ENCODE measurements at places on chromosomes 2 and 18.
A peak's percentile ranks its signal among the peaks of the same experiment; 100 is the strongest.

DNA sequence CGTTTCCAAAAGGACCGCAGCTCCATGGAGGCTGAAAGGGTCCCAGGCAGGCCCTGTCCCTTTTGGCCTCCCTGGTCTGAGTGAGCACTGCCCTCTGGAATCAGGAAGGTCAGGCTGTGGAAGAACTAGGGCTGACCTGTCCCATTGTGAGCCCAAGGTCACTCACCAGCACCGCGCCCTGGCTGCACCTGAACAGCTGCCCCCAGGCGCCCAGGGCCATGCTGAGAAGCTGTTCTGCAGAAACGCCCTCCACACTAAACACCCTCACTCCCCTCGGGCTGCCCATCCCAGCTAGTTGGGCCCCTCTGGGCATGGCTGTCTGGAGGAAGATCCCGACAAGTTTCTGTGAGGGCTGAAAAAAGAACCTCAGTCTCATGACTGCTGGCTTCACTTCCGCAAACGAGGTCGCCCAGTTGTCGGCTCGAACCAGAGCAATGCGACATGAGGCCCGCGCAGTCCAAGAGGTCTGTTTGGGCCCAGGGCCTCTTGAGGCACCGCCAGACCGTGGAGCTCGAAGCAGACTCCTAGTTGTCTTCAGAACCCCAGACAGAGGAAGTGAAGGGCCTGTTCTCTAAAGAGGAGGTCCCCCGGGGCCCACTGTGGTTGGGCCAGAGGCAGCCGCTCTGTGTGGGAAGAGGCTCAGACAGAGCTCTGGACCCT is 64.4 kb downstream of the INPP5D start:
- no peak for DNase-seq

DNA sequence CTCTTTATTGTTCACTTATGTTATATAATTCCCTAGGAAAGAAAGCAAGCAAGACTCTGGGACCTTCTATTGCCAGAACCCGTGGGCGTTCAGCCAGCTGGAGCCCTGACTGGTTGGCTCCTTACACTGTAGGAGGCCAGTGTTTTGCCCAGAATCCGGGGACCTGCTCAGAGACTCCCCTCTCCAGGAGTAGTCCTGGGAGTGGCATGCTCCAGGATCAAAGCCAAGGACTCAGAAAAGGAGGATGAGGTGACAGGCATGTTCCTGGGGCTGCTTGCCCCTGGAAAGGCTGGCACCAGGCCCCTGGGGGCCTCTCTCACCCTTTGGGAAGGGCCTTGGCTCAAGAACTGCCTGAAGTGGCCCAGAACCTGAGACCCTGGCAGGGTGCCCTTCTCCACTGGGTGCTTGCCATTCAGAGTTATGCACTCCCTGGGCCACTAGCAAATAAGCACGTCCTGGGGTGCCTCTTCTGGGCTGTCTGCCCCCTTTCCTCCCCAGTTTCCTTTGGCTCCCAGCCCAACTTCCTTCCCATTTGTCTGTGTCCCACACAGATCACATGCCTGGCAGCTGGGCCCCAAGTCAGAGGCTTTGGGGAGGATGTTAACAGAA is 19.6 kb upstream of the KIF3C start:
- no peak for DNase-seq

DNA sequence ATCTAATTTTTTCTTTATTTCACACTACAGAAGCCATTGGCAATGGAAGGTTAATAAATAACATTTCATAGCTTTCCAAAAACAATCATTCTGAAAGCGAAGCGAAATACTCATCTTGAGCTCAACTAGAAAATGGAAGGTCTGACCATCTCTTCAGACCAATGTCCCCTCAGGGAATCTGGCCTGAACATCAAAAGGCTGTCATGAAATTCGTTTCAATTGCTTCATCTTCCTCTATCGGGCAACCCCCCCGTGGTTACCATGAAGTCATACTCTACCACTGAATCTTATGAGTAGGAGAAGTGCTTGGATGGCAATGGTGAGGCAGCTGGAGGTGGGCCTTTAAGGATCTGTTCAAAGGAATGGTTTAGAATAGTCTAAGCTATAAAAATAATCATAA is 22.9 kb upstream of the CYTIP start:
- DNase-seq: no peak

DNA sequence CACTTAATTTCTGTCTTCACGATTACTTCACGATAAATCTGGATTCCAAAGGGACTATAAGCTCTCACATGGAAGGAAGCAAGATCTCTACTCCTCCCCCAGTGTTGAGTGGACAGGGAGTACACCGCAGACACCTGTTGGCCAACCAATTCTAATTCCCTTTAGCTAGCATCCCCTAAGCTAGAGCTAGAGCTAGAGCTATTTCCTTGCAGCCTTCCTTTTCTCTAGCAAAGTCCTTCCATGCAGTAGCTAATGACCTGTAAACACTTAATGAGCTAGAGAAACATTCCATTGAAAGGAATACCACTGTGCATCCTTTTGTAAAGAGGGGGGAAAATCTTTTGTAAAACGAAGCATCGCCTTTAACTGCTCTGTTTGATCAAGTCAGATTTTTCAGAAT is 56.5 kb downstream of the BCL11A start:
- no peak for DNase-seq

DNA sequence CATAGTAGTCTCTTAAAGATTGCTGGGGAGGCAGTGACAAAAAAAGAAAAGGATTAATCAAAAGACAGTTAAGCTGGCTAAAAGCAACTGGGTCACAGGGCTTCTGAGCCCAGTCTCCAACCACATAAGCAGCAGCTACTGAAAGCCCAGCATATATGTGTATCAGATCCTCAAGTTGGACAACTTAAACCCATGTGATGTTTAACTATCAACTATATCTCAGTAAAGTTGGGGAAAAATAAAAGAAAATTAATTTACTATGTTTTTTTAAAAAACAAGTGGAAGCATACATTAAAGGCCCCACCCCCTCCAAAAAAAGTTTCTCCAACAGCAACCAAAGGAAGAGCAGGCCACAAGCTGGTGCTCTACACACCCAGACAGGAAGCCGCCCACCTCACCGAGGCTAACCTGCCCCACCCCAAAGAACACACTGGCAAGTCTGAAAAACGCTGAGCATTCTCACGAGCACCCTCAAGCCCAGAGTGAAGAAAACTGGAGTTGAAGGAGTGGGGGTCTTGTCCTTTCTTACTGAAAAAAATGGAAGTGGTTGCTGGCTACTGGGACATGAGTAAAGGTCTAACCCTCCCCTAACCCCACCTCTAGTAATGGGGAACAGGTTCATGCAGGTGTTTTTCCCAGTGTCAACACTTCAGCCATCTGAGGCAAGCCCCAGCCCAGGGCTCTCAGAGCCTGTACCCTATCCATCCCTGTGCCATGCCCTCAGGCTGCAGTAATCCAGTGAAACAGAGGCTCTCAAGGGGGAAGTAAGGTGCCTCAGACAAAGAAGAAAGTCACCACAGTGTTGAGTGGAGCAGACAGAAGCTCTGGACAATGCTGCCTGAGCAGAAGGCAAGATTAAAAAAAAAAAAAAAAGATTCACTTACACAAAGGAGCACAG is 106.3 kb downstream of the GYPC start:
- no peak for DNase-seq

DNA sequence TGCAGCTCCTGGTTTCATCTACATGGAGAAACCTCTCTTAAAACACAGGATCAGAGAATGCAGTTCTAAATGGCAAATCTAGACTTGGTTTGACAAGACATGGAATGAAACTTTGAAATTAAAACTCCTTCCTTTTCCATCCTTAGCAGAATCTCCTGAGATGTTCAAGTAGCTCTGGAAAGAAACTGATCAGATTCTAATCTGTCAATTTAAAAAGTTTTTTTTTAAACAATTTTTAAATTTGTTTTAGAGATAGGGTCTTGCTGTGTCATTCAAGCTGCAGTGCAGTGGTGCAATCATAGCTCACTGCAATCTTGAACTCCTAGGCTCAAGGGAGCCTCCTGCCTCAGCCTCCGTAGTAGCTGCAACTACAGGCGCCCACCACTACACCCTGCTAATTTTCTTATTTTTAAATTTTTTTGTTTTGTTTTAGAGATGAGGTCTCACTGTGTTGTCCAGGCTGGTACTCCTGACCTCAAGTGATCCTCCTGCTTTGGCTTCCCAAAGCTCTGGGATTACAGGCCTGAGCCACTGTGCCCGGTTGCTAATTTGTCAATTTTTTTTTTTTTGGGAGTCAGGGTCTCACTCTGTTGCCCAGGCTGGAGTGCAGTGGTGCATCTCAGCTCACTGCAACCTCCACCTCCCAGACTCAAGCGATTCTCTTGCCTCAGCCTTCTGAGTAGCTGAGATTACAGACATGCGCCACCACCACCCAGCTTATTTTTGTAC is 216.7 kb downstream of the TGIF1 start:
- DNase-seq: no peak

GRCh38 chr18:75045272-75045671 is 163.7 kb downstream of the PTGR3 start:
- no peak for DNase-seq

DNA sequence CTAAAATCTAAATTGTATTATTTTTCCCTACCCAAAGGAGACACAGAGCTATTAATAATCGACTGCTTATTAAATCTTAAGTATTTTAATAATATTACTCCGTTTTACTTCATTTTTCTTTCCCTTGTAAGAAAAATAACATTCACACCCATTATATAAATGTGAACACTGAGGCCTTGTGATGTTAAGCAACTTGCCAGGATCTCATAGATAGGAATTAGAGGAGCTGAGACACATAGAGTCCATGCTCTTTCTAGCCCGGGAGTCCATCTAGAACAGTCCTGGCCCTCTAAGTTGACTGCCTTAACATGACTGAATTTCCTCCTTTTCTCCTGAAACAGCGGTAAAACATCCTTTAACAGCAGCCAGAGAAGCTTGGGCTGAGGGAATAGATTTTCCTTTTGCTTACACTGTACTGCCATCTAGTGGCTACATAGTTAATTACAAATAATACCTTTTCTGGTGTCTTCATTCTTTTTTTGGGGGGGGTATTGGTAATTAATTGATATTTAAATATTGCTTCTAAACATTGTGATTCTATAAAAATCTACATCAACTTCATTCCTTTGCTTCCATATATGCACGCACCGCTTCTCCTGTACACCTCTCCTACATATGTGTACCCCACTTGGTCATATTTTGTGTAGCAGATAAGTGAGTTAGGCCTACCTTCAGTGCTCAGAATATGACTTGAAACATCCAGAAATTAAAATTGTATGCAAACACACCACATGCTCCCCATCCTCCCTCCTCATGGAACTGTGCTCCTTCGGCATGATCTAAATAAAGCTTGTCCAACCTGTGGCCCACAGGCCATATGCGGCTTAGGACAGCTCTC is 125.8 kb upstream of the HNMT start:
- DNase-seq: peak; percentile 35

GRCh38 chr2:158725441-158725891 is 69.7 kb upstream of the DAPL1 start:
- no peak for DNase-seq

DNA sequence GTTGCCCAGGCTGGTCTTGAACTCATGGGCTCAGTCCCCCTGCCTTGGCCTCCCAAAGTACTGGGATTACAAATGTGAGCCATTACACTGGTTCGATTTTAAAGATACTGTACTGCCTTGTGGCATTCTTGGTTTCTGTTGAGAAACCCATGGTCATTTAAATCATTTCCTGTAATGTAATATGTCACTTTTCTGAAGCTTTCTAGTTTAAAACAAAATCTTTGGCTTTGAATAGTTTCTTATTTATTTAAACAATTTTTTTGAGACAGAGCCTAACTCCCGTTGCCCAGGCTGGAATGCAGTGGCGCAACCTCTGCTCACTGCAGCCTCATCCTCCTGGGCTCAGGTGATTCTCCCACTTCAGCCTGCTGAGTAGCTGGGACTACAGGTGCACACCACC is 8.9 kb downstream of the ZNF512 start:
- DNase-seq: no peak

GRCh38 chr2:12060886-12061285 is 314.5 kb downstream of the LPIN1 start:
- no peak for DNase-seq
